ENCODE measurements at places on chromosomes 4 and X. TPM values are rescaled to one million over a fixed set of nuclear protein-coding genes. Genes with fewer than 3 reads are reported as not detected.

GRCh38 chr4:184237612-184238011 lies 19.9 kb upstream of the ENPP6 start:
- no peak for DNase-seq

- DNase-seq: no peak
Measured at GRCh38 chr4:128060121-128060698, 902 bp upstream of the LARP1B start.

DNA sequence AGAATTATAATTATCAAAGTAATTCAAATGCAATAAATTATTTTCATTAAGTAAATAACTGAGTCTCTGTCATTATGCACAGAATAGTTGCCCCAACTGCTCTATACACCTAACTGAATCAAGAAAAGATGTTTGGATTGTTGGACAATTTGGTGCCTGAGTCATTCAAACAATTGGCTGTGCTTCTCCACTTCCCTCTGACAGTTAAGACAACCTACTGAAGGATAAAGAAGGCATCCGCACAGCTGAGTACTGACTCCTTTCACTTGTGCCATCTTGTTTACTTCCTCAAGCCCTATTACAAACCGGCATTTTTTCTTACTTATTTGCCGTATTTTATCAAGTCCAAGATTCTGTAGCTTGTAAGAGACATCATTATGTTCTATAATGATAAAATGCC lies 110.6 kb upstream of the C1QTNF7 start:
- DNase-seq: no peak

- no peak for DNase-seq
Measured at GRCh38 chrX:15073313-15073712, 196.6 kb downstream of the ASB9 start.

Gene FREM3
- not detected for total RNA-seq

Gene CXCL11
- 2.5 TPM for total RNA-seq

Gene CXorf49B
- total RNA-seq: not detected

DNA sequence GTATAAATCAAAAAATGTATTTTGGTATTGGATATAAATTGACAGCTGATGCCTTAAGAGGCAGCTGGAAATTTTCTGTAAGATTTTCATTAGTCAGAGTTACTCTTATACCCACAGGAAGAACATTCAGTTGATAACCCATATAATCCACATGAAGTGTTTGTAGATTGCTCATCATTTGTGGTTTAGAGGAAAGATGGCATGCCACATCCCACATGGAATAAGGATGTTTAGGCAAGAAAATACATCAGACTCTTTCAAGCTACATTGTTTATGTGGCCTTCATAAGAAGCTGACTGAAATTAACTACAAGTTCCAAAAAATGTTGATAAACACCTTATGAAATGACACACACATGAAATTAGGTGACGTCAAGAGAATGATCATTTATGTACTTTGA lies 56.6 kb downstream of the AREG start:
- DNase-seq: no peak

Gene TRIM75
- total RNA-seq: not detected

Gene DOK7
- total RNA-seq: 0.17 TPM

DNA sequence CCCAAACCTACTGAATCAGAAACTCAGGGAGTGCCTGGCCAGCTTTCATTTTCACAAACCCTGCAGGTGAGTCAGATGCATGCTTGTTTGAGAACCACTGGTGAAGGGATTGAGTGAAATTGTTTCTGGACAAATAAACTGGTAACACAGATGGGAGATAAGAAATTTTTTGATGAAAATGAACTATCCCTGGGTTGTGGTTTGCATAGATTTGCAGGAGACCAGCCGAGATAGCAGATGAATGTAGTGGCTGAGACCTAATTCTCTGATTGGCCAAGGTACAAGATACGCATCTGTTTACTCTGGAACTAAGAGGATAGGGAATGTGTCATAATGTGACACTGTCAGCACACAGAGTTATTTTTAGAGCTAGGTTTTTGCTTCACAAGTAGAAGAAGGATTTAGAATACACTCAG lies 117.8 kb upstream of the NOCT start:
- DNase-seq: no peak

Gene AMTN
- total RNA-seq: not detected

DNA sequence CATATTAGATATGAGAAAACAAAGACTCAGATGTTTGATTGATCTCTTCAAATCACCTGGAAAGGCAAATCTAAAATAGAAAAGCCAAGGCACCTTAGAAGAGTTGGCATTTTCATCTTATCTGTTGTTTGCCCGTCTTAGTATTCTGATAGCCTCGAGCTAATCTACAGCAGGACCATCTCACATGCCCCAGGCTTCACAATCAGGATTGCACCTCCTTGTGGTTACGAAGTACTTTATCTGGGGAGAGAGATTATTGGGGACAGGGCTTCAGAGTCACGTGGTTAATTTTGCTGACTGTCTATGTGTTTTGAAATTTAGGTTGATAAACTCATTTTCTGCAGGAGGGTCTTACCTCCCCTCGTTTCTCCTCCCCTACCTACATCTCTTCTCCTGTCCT lies 313.1 kb upstream of the ANXA10 start:
- no peak for DNase-seq

DNA sequence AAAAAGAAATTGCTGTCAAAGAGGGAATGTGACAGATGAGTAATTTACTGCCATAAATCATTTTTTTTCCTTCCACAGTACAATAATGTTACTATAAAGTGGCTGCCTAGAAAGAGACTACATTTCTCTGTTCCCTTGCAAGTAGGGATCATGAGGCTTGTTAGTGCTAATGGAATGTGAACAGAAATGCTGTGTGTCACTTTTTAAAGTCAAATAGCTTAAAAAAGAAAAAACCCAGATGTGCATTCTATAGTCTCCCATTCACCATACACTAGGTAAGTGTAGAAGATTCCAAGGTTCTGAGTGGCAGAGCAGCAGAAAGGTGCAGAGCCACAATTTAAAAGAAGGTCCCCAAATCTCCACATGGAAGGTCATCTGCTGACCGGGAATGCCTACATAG lies 328.4 kb downstream of the CAMK2D start:
- no peak for DNase-seq

Gene VSIG4
- total RNA-seq: not detected

Gene ACE2
- total RNA-seq: not detected

GRCh38 chr4:153466081-153466948 lies at the start of gene TMEM131L:
Gene TMEM131L, plus strand, starts transcription at chr4:153466360. Its CDS starts 38 bp downstream, at chr4:153466398.
- DNase-seq: peak; percentile 79

DNA sequence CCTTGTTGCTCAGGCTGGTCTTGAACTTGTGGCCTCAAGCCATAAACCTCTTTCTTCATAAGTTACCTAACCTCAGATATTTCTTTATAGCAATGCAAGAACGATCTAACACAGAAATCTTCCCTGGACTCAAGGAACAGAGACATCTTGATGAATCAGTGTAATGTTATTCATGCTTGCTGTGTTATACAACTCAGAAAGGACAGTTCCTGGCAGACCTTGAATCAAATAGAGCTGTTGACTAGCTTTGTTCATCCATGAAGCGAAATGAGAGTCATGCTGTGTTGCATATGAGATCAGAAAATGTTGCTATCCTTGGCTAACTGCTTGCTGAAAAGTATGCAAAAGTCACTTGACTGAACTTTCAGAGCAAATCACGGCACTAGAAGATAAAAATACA lies 72.6 kb upstream of the ARHGAP24 start:
- DNase-seq: no peak

DNA sequence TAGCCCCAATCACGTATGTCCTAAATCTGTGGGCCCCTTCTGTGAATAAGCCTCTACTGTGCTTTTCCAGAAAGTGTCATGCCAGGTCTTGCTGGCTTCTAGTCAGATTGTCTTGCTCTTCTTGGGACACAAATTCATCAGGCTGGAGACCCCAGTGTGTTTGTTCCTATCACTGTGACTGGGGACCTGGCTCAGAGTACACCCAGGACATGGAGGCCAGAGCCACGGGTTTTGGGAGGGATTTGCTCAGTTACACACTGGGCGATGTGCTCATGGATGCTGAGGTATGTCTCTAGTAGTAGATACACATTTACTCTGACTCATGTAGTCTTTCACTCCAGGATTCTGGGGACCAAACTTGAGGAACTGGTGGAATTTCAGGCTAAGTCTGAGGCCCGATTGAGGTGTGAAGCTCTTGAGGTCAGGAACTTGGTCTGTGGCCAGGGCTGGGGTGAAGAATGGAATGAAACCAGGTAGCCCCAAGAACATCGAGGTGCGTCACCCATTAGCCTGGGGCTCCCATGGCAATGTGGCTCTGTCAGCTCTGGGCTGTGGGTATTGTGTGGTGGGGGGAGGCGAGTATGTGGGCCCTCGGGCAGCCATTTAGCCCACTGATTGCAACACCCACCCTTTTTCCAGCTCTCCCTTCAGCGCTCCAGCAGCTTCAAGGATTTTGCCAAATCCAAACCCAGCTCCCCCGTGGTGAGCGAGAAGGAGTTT lies 7.7 kb downstream of the SASH3 start:
- DNase-seq: no peak

DNA sequence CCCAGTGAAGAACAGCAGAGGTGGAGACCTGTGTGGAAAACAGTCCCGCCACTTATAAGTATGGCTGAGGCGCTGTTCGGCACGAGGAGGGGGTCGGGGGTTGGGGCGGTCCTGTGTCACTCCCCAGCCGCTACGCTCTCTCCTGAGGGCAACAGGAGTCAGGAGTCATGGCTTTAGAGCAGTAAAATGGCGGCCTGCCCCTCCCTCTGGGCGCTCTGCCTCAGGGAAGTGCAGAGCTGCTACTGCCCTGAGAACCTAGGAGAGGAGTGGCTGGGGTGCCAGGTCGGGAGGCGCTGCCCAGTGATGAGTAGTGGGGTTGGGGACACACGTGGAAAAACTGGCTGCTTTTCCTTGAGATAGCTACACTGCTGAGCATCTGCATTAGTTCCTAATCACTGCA lies 551.2 kb upstream of the AMOT start:
- DNase-seq: no peak

Gene APLN
- total RNA-seq: 1.1 TPM

DNA sequence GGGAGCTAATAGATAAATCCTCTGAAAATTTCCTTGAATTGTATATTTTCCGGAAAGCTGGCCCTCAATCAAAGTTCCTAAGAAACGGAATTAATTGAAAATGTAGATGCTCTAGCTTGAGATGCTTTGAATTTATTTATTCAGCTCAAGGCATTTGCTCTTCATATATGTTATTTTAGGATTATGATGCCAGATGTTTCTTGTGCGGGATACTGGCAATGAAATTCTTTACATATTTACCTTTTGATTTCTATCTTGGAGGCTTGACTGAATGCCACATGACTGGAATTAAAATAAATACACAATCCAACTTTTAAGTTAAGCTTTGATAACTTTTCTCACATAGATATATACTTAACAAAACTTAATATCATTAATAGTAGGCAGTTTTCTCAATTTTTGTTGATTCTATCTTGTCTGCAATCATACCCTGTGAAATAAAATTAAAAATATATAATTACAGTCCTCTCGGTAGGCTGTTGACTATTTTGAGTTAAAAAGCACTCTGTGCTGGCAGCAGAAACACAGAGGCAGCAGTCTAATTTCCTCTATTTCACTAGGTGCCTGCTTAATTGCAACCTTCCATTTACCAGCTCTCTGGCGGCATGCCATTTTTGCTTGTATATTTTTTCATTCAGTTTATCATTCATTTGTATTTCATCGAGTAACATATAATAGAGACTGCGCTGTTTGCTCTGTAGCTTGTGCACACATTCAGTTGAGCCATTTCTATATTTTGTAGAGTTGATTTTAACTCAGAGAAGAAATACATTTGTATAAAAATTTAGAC lies 991.5 kb downstream of the ADGRL3 start:
- no peak for DNase-seq

DNA sequence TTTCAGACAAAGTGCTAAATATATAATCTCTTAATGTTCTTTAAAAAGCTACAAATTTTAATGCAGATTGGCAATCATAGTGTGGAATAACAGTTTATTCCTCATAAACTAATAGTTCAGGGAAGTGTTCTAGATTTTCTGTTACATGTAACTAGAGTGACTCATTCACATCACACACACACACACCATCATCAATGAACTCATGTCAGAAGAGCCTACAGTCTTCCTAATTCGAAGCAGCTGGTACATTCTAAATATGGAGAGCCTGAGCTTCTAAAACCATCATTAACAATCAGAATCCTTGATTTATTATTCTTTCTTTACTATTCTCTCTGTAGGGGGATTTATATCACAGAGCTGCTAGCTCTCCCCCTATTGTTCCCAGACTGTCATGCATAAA lies 49.6 kb downstream of the DKK2 start:
- no peak for DNase-seq

- no peak for DNase-seq
Measured at GRCh38 chr4:152310257-152310656, 225.6 kb downstream of the FBXW7 start.

DNA sequence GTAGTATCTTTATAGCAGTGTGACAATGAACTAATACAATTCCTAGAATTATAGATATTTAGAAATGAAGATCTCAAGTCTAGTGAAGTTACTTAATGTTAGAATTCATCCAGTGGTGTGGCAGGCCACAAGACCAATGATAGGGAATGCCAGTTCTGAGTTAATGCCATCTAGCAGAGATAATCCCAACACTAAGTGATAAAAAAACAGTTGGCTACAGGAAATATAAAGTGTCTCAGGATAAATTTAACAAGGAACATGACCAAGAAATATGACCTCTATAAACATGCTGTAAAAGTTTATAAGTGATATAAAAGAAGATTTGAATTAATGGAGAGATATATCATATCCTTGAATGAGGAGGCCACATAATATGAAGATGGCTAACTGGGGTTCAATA lies 1790.5 kb upstream of the ADGRL3 start:
- DNase-seq: no peak

Gene TMPRSS11B
- not detected for total RNA-seq

GRCh38 chr4:23219779-23220408 lies 527.2 kb downstream of the GBA3 start:
- no peak for DNase-seq

DNA sequence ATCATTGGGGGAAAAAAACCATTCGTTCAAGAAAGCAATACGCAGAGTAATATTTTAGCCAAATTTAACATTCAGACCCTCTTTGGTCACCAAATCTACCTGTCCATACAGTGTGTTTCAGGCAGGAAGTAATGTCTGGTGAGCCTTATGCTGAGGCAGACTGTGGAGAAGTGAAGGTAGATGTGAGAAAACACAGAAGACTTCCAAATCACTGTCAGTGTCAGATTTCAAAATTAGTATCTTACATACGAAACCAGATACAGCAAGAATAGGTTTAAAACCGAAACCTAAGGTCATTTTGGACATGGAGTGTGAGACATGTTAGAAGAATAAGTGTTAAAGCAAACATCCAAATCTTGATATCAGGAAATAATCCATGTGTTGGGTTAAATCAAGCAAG lies 664.5 kb upstream of the HTR2C start:
- no peak for DNase-seq

Gene F11
- total RNA-seq: not detected

Gene SLC9B1
- total RNA-seq: not detected

Gene CCNQ
- 16.4 TPM for total RNA-seq

- no peak for DNase-seq
Measured at GRCh38 chrX:107758231-107758766, 17.3 kb downstream of the TSC22D3 start.

DNA sequence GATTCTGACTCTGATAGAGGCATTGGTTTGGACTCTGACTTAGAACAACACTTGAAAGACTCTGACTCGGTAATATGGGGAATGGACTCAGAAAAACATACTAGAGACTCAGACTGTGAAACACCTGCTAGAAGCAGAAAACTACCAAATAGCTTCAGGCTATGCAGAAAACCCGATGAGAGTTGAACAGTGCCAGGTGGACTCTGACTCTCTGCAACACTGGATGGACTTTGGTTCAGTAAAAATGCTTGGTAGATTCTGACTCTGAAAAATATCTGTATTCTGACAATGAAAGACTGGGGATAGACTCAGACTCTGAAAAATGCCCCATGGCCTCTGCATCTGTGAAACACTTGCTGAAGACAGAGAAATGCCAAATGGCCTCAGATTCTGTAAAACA lies 215.1 kb upstream of the HDX start:
- no peak for DNase-seq

Gene RBMX2
- total RNA-seq: 22.3 TPM

Gene NOCT
- 19.7 TPM for total RNA-seq
